ENCODE measurements at places on chromosomes 7 and 10.

DNA sequence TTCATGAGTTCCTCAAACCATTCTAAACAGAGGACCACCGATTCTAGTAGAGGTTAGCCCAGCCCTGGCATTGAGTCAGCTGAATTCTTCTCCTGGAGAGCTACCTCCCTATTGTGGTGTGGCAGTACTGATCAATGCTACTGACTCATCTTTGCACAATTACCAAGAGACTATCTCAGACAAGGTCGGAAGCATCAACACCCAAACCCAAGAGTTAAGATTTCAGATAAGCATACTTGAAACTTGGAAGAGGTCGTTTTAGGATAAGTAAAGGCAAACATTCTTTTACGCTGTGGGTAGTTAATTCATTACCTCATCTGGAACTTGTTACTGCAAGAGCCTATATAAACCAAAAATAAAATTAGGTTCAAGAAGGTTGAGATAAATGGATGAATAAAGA, 154.6 kb upstream of the NRBF2 start:
- DNase-seq: no peak

DNA sequence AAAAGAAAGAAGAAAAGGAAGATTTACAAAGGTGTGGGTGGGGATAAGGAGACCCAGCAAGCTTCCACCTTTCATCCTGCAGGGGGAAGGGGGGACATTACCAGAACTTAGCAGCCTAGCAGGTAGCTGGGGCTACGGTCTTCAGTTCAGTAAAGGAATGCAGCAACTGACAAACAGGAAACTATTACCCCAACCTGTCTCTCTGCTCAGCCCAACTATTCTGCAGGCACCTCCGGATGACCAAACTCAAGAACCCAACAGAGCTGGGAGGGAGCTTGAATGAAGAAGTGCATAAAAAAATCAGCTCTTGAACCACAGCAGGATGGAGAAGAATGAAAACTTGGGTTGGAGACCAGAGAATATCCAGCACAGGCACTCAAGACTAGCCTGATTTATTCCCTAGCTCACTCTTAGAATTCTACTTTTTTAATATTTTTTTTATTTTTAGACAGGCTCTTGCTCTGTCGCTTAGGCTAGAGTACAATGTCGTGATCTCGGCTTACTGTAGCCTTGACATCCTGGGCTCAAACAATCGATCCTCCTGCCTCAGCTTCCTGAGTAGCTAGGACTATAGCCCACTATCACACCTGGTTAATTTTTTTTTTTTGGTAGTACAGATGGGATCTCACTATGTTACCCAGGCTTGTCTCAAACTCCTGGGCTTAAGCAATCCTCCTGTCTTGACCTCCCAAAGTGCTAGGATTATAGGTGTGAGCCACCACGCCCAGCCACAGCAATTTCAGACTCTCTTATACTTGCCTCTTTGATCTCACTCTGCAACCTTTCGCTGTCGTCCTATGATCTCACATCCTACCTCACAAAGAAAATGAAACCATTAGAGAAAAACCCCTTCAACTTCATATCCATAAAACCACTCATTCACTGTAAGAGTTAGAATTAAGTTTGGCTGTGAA, 18.5 kb upstream of the C10orf67 start:
- DNase-seq: no peak

DNA sequence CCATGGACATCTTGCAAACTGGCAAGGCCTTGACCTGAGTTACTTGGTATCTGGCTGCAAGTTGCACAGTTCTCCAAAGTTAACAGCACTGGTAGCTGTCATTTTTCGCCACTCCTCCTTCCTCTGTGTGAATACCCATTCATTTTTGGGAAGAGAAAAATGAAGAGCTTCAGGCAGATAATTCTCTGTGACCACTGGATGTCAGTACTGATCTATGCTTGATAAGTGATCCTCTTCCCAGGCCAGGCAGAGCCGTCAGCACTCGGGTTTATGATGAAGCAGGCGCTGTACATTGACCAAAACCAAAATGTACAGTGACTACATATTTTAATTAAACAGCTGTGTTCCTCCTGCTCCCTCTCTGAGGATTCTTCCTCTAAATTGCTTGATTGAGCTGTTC, 55.9 kb upstream of the PDZD8 start:
- DNase-seq: no peak

DNA sequence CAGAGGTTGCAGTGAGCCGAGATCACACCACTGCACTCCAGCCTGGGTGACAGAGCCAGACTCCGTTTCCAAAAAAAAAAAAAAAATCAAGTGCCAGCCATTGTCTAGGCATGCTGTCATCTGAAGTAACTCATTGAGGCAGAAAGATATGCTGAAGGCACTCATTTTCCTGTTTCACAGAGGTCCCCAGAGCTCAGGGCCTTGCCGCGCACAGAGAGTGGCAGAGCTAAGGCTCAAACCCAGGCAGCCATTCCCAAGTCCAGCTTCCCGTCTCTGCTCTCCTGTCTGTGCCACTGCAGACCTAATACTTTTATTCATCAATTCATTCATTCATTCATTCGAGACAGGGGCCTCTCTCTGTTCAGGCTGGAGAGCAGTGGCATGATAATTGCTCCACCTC, 3.5 kb downstream of the GRIFIN start:
- DNase-seq: no peak

GRCh38 chr10:3126741-3127346, 45.7 kb downstream of the PITRM1 start:
- DNase-seq: no peak

GRCh38 chr7:17415955-17416354, 117.5 kb downstream of the AHR start:
- no peak for DNase-seq

DNA sequence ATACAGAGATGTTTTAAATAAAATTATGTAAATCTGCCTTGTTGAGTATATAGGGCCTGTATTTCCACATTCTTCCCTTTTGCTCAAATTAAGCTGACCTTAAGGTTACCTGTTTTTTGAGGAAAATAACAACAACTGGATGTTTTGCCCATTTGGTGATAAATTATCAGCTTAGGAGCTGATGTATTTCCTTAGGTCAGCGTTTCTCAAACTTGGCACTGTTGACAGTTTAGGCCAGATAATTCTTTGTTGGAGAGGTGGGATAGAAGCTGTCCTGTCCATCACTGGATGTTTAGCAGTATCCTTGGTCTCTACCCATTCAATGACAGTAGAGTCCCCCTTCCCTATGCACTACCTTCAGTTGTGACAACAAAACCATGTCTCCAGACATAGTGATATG, 7.2 kb downstream of the GSTO2 start:
- no peak for DNase-seq

- DNase-seq: no peak
Observed at GRCh38 chr7:26292768-26293560, 1.3 kb downstream of the SNX10 start.
